ENCODE measurements at places on chromosomes 5 and 9.

- DNase-seq, result no peak
Observed at GRCh38 chr5:42483472-42484154, 60.4 kb downstream of the GHR start.

DNA sequence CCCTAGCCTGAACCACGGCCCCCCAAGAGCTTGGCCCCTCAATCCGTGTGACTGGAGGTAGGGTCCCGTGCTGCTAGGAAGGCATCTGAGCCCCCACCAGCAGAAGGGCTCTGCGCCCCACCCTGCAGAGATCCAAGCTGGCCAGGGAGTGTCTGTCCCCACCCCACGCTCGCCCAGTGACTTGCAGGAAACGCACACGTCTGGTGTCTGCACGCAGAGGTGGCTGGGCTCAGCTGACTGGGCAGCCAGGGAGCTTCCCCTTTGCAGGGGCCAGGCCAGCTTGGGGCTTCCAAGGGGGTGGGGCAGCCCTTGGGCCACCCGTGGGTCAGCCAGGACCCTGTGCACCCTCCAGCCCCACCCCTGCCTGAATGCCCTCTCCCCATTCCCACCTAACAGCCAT lies 24.3 kb downstream of the NOTCH1 start:
- DNase-seq, result no peak

DNA sequence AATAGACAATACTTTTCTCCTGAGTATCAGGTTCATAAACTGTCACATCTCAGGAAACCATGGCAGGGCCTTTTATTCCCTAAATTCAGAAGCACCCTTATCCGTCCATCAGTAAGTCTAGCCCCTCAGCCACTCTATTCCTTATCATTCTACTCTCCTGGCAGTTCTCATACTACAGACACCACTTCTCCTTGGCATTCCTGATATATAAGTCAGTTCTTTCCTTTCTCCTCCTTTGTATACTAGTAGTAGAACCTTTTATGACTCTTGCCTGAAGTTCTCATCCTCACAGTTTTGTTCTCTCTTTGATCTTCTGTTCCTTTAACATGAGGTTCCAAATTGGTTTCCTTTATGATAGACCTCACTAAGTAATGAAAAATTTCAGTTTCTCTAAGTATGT lies 29.3 kb downstream of the GRAMD2B start:
- DNase-seq, result no peak

GRCh38 chr5:172634106-172634899 lies 6.8 kb upstream of the NEURL1B start:
- DNase-seq, result no peak

- no peak for DNase-seq
Observed at GRCh38 chr9:131982671-131983239, 96.9 kb downstream of the MED27 start.

GRCh38 chr9:111825468-111826145 lies 30.9 kb upstream of the SHOC1 start:
- DNase-seq, result no peak

- DNase-seq, result no peak
Observed at GRCh38 chr9:115649991-115650472, 503.6 kb upstream of the PAPPA start.
